ENCODE measurements at places on chromosomes 13 and 19.
A peak's percentile ranks its signal among the peaks of the same experiment; 100 is the strongest.

DNA sequence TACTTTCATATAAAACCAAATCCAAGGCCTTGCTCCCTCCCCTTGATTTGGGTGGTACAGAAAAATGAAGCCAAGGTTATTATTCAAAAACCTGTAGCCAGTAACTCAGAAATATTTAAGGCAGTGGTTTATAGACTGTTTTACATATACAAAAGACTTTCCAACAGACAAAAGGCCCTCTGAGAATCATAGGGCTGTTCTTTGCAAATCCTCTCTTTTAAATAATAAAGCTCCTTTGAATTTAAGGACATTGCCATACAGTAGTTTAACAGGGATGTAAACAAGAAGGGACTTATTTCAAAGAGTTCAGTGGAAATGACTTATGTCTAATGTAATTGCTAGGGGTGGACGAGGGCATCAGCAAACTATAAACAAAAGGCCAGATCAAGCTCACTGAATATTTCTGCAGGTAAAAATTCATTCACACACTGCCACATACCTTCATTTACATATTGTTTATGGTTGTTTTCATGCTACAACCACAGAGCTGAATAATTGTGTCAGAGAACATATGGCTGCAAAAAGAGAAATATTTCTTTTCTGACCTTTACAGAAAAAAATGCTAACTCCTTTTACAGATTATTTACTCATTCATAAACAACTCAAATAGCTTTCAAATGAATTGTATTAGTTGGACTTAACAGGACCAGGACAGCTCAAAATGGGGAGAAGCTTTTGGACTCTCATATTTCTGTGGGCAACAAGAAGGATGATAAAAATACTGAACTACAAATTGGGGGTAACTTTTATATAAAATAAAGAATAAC, 665.6 kb downstream of the SLITRK1 start:
- no peak for DNase-seq

DNA sequence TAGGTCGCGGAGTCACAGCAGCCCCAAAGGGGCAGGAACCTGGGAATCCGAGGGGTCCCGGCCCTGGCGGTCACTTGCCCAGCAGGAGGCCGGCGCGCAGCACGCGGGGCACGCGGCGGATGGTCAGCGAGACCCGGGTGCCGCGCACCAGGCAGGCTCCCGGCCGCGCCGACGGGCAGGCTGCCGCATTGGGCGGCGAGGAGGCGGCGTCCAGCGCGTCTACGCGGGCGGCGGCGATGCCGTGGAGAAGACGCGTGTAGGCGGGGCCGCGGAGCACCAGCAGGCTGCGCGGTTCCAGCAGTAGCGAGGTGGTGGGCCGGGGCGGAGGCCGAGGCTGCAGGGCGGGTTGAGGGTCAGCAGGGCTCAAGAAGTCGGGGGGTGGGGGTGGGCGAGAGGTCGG, 607 bp upstream of the SYNE4 start:
- DNase-seq, result peak; percentile 90

GRCh38 chr19:2417881-2418406, 9.4 kb downstream of the TIMM13 start:
- DNase-seq, result no peak

DNA sequence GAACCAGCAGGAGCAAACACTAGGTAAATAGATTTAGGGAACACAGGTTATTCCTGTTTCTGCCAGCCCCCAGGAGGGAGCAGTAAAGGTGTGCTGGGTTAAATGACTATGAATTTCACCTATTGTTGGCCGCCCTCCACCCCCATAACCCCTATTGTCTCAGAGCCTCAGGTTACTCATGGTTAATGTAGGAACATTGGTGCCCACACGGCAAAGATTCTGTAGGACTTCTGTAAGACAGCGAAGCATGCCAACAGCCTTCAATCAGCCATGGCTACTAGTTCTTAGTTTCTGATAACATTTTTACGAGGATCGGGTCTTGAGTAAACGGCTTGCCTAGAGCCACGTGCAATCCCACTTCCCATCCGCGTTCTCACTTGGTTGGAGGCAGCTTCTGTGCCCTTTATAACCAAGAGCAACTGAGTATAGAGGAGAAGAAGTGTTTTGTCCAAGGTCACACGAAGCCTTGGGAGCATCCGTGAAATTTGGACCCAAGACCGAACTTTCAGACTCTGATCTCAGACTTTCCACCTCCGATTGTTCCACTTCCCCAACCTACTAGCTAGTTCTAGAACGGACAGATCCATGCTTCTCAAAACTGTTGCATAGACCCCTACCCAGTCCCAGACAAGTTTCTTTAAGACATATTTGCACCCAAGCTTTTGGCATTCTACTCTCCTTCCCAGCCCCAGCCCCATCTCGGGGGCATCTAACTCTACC, 5.1 kb upstream of the CACNG8 start:
- DNase-seq, result no peak

DNA sequence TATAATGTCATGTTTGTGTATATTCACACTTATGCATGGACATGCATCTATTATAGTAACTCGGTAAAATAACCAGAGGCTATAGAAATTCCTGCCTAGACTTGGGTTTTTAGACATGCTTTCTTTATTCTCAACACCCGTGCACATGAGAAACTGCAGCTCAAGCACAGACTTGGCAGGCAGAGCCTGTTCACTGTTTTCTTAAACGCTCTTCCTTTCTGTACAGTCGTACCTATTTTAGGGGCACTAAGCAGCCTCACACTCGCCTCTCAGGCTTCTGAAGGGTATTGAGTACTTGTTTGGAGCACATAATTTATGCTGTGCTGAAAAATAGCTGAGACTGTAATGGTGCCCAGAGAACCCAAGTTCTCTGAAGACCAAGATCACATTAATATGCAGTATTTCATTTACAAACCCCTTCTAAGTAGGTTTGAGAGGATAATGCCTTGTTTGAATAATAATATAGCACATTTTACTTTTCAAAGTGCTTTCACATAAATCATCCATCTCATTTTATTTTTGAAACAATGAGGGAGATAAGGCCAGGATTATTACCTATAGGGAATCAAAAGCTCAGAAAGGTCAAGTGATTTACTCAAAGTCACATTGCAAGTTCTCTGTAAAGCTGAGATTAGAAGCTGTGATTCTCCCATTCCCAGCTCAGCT, 429.9 kb downstream of the SPRY2 start:
- no peak for DNase-seq

DNA sequence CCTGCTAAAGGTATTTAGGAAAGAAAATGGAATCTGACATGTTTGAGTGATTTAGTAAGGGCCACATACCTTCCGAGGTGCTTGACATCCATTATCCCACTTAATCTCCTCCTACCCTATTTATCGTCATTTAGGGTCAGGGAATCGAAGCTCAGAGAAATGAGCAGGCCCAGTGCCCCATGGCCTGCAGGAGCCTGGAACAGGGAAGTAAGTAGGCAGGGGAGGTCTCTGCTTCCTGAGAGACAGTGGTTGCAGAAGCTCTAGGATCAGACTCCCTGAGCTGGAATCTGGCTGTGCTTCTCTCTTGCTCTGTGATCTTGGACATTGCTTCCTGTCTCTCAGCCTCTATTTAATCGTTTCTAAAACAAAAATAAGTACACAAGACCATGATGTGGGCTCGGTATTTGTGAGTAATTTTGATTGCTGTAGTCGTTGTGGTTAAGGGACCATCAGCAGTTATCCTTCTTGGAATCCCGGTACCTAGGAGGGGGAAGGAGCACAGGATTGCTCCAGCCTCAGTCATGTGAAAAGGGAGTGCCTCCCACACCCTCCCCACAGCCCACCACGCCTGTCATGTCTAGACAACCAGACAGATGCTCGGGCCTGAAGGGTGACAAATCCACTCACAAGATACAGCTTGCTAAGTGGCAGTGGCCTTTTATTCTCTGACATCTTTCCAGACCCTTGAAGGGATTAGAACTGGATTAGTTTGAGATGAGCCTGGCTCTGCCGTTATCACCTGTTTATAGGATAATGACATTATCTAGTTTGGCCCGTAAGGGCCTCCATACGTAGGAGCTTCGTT, 169.2 kb upstream of the TSHZ3 start:
- no peak for DNase-seq

GRCh38 chr19:6098574-6098973, 11.7 kb downstream of the RFX2 start:
- no peak for DNase-seq

DNA sequence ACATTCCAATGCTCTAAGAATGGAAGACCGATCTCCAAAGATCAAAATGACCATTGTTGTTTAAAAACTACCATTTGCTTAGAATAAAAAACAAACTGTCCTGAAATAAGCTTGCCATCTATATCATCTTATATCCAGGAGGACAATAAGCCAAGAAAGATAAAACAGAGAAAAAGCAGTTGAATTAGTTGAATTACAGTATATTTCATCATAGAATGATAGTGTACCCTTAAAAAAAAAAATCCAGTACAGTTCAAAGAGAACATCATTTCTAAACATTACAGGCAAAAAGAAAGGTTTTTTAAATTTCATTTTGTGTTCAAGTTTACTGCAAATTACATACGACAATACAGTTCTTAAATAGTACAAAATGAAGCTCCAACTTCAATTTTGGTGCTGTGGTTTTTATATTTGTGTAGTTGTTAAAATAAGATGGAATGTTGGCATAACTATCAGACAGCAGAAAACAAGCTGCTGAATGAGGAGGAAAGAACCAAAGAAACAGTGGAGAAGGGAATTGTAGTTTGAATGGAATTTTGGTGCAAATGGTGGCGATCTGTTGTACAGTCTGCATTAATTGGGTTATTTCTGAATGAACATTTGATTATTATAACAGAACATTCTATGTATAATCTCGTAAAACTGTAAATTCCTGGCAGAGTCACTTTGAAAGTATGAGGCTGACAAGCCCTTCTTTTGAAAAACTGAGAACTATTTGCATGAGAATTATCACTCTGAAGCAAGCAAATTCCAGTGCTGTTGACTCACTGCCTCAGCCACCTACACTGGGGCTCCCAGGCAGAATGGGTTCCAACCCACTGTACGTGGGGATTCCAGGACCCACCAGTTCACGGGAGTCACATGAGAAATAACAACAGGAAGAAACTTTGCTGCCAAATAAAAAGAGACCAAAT, 37.7 kb downstream of the LHFPL6 start:
- peak; percentile 83 for DNase-seq

DNA sequence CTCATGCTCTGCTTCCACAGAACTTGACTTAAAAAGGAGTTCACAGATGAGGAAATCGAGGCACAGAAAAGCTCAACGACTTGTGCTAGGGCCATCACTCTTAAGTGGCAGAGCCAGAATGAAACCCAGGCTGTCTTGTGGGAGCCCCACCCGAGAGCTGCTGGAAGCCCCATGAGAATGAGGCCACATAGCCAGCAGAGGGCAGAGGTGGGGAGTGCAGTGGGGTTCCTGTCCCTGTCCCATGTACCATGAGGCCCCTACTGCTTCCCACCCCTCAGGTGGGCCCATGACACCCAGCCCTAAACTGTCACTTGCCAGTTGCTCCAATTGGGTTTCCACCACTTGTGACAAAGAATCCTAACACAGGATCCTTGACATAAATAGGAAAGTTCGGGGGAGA, 175.9 kb downstream of the IRS2 start:
- DNase-seq, result no peak

- no peak for DNase-seq
Observed at GRCh38 chr19:22625266-22626035, 8.7 kb upstream of the ZNF492 start.
